ENCODE measurements at places on chromosomes 7 and 10.

DNA sequence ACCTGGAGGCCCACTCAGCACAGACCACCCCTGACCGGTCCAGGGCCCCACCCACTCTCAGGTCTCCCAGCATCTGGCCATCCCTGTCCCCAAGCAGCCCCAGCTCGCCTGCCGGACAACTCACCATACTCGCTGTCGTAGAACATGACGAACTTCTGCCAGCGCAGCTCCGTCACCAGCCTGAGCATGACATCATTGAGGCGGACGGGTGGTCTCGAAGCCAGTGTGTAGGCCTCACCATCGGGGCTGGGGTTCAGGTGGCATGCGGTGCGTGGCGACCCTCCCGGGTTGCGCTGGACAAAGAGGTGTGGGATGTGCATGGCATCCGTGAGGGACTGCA is 160.4 kb downstream of the GRID1 start:
- DNase-seq: no peak

DNA sequence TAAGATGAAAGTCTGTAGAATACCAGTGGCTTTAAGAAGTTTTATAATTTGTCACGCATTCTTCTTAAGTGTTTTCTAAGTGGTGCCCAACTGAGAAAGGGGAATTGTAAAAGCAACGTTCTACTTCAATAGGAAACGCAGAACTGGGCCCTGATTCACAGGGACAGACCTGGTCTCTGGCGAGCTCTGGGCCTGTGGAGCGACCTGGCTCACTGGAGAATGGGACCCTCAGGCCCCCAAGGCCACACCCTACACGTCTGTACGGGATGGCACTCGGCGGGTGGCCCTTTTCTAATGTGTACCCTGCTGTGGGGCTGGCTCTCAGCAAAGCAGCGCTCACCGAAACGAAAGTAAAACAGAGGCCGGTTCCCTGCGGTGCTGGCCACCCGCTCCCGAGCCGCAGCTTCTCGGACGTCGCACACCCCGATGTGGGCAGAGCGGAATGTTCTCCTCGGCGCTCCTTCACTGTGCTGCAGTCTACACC is 205.0 kb downstream of the DIP2C start:
- DNase-seq: peak; percentile 61

DNA sequence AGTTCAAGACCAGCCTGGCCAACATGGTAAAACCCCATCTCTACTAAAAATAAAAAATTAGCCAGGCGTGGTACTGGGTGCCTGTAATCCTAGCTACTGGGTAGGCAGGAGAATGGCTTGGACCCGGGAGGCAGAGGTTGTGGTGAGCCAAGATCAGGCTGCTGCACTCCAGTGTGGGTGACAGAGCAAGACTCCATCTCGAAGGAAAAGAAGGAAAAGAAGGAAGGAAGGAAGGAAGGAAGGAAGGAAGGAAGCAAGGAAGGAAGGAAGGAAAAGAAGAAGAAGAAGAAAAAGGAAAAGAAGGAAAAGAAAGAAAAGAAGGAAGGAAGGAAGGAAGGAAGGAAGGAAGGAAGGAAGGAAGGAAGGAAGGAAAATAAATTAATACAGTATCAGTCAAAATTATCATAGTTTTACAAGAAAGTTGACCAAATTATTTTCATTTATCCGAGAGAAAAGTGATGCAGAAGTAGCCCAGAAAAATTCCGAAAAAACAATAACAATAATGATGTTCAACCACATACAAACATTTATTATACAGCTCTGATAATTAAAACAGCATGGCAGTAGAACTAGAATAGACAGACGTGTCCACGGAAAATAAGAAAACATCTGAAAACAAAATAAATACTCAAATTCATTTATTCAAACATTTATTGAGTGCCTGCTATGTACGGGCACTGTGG is 292.4 kb upstream of the MKLN1 start:
- DNase-seq: no peak

GRCh38 chr7:85535974-85536729 is 349.3 kb upstream of the SEMA3D start:
- DNase-seq: no peak

DNA sequence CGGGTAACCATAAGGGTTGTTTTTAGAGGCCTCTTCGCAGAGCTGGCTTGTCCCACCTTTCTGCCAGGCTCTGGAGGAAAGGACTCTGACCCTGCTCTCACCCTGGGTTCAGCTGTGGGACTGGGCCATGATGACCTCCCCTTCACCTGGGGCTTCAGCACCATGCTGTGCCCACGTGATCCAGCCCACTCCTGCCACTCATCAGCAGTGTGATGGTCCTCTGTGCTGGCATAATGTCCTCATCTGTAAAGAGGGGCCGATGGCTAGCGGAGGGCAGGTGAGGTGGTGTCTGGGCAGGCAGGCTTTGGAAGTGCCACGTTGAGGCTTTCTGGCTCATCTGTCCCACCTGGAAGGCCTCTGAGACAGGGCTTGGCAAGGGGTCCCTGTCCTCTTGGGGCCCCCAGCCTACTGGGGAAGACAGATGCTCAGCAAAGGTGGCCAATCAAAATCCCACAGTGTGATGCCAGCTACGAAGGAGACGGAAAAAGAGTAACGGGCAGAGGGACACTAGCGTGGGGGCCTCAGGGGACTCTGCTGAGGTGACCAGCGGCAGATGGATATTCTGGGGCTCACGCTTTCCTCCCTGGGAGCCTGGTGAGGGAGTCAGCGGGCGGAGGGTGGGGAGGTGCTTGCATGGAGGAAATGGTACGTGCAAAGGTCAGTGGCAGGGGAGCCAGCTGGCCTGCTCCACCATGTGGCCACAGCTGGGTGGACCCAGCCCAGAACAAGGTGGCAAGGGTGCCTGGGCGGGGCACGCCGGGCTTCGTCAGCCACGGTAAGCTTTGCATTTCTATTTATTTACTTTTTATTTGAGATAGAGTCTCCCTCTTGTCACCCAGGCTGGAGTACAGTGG is 5.4 kb downstream of the LRWD1 start:
- DNase-seq: no peak

DNA sequence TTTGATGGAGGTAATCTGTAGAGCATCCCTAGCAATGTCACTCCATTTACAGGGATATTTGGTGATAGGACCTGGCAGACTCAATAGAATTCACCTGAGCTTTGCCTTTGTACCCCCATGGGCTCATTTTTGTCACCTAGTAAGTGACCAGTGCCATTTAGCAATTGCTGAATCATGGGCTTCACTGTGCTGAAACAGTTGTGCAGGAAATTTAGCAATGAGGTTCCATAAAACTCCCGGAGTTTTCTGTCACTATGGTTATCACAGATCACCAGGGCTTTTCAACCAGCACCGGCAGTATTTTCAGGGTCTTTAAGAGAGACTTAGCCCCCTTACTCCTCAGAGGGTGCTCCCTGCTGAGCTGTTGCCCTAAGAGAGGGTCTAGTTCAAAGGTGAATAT is 40.2 kb downstream of the FAS start:
- no peak for DNase-seq

DNA sequence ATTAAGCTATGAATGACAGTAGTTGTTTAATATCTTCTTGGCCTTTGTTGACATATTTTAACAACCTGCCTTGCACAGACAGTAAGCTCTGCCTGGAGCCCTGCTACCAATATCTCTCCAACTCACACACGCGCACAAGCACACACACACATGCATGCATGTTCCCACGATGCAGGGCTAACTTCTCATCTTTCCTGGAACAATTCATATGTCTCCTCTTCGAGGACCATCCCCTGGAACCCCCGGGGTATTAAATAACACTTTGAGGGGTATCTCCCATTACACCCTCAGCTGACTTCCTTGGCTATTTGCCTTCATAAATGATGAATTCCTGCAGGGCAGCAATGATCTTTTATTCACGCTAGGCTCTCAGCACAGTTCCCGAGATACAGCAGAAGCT is 258.0 kb downstream of the TRIL start:
- no peak for DNase-seq

DNA sequence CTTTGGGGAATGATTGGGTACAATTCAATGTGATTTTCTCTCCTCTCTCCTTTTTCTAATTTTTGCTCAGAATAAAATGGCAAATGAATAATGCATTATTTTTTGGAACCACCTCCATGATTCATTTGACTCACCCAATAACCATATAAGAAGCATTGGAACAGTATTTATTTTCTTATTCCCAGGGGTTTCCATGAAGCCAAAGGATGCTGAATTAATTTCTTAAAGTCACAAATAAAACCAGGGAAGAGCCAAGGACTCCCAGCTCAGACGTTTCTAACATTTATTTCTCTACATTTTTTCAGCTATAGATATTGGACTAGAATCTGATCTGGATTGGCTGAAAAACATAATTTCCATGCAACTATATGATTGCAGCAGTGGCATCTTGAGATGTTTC is 735.2 kb upstream of the ANKRD30A start:
- DNase-seq: no peak

- DNase-seq: no peak
Observed at GRCh38 chr10:3195726-3196125, 23.1 kb upstream of the PITRM1 start.

DNA sequence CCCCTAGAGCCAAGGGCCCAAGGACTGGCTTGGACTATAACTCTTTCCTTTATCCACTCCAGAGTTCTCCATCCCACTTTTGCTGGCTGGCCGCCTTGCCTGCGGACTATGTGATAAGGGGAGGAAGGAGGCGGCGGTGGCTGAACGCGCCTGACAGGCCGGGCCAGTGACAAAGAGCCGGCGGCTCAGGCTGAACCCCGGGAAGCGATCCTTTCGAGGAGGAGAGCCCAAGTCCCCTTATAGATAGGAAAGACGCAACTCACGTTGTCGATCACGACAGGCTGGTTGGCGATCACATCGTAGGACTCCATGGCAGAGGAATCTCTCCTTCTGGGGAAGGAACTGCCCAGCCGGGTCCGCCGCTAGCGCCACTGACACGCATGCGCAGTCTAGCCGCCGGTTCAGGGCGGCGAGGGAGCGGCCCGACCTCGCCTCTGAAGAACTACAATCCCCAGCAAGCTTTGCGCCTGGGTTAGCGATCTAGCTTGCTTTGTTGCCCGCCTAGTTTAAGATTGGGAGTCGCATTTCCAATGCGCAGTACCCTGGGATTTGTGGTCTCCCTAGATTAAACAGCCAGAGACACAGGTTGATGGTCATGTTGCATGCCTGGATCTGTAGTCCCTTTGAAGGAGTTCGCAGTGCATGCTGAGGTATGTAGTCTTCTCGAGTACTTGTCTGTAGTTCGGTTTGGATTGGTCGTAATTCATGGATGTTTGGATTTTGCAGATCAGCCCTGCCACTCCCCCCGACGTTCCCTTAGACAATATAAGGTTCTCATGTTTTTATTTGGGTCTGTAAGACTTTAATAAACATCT is at the start of gene ACTR1A:
Gene ACTR1A (minus strand): TSS at position 376 of the 815 bp plus-strand sequence. CDS start 65 bp downstream, at position 311.
- DNase-seq: peak; percentile 100

DNA sequence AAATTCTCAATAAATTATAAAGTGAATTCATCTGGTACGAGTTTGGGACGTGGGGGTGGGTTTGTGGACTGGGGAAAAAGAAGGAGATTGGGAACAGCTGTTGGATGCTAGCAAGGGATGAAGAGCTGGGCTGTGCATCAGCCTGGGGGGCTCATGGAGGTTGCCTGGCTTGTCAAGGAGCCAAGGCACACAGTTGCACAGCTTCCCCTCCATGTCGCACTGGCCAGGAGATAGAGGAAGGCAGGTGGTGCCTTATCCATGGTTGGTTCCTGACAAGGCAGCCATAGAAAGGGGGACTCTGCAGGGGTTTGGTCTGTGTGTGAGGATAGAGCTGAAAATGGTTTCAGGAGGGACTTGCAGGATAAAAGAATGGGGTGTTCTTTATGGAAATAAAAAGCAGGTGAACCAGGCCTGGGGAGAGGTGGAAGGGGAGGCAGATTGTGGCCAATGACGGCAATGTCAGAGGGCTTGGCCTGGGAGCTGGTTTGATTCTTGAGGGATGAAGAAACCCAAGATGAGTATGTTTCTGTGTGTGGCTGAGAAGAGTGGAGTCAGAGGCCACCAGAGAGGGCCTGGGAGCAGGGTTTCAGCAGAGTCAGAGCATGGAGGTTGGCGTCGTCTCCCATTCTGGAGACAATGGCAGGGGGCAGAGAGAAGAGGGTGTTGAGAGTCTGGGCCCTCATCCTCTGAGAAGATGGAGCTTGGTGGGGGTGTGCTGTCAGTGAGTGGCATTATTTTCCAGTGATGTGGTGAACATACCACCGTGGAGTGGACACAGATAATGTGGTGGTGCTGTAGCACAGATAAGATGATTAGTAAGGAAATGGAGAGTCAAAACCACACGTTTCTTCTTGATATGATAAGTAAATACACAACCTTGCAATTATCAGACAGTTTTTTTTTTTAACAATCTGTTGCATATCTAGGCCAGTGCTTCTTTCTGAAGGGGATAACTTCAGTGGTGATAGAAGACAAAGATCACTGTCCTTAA is 108.2 kb downstream of the PTPN20 start:
- DNase-seq: no peak

- no peak for DNase-seq
Observed at GRCh38 chr7:104960741-104961448, 53.1 kb upstream of the KMT2E start.

GRCh38 chr10:28924717-28925116 is 247.4 kb downstream of the BAMBI start:
- DNase-seq: no peak

- DNase-seq: no peak
Observed at GRCh38 chr7:44615149-44615611, 8.8 kb downstream of the OGDH start.

- no peak for DNase-seq
Observed at GRCh38 chr10:28177944-28178637, 124.8 kb downstream of the MPP7 start.

GRCh38 chr7:32393861-32394260 is 96.3 kb downstream of the LSM5 start:
- DNase-seq: no peak

- DNase-seq: no peak
Observed at GRCh38 chr7:116629051-116629463, 42.9 kb upstream of the MET start.

GRCh38 chr10:109114579-109114978 is 808.7 kb downstream of the XPNPEP1 start:
- DNase-seq: no peak

- no peak for DNase-seq
Observed at GRCh38 chr7:41830271-41830670, 127.4 kb upstream of the INHBA start.

GRCh38 chr7:157116762-157117161 is 22.0 kb upstream of the UBE3C start:
- no peak for DNase-seq

DNA sequence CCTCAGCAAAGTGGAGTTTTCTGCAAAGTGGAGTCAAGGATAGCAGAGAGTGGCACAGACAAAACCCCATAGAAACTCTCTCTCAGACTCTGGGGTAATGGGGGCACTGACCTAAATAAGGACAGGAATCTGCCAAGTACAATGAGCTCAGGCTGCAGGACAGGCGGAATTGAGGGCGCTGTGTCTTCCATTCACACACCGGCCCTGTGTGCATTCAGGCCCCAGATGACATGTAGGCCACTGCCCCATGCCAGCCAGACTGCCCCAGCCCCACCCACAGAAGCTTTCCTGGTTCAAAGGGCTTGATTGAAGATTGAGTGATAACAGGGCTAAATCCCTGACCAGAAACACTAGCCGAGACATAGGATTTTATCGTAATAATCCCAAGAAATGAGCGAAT is 52.7 kb downstream of the EEPD1 start:
- DNase-seq: peak; percentile 19

- DNase-seq: no peak
Observed at GRCh38 chr7:82317257-82317721, 126.3 kb downstream of the CACNA2D1 start.

GRCh38 chr10:121900443-121901174 is 27.2 kb downstream of the ATE1 start:
- DNase-seq: peak; percentile 67
